ENCODE measurements at places on chromosomes 2 and 18. TPM values are rescaled to one million over a fixed set of nuclear protein-coding genes. Genes with fewer than 3 reads are reported as not detected.

Gene CROCC2
- 0.15 TPM for total RNA-seq

Gene TXNDC2
- total RNA-seq = not detected

Gene G6PC2
- total RNA-seq = not detected

Gene GMPPA
- total RNA-seq = 35.7 TPM

Gene PSMA8
- 0.12 TPM for total RNA-seq

Gene IL1F10
- total RNA-seq = not detected

Gene UGT1A3
- not detected for total RNA-seq

Gene FSIP2
- 0.76 TPM for total RNA-seq

Gene TTN
- 1.8 TPM for total RNA-seq

All from ovary (tissue), 10 donors.